HFFc6 (cell line): ENCODE measurements at places on chromosomes 1 and 21. TPM values are rescaled to one million over a fixed set of nuclear protein-coding genes. Genes with fewer than 3 reads are reported as not detected.
A peak's percentile ranks its signal among the peaks of the same experiment; 100 is the strongest.

GSTM3 gene
- 43.3 to 56.6 TPM (median 45.8 TPM) in 3 replicates for total RNA-seq

MAEL gene
- total RNA-seq, result not detected in 3 replicates

- no peaks in the 10 kb centered on the region for H3K36me3 ChIP-seq
- no peaks in the 10 kb centered on the region for H3K4me1 ChIP-seq
- DNase-seq, result no peak
- H3K27me3 ChIP-seq, result peaks cover 52% of the 10 kb centered on the region
- no peak overlapping the region for H3K27ac ChIP-seq
- no peak overlapping the region for H3K4me3 ChIP-seq
These were observed 36.6 kb downstream of the FOXO6 start for GRCh38 chr1:41397753-41398330.

CADM3 gene
- total RNA-seq, result 0.55 TPM in 1 of 3 replicates, not detected in the others

RNASEL gene
- 4.1 and 4.6 TPM in 2 replicates for total RNA-seq

GRCh38 chr1:10539411-10540043 lies 64.8 kb downstream of the PEX14 start:
- H3K4me3 ChIP-seq, result no peak overlapping the region
- peaks cover 1% of the 10 kb centered on the region for H3K27me3 ChIP-seq
- H3K4me1 ChIP-seq, result peaks cover 13% of the 10 kb centered on the region
- H3K36me3 ChIP-seq, result peaks cover 34% of the 10 kb centered on the region
- peak; percentile 18 for DNase-seq
- peak overlapping the region; percentile 22; the same call in 1 of the 2 replicates for H3K27ac ChIP-seq

DNA sequence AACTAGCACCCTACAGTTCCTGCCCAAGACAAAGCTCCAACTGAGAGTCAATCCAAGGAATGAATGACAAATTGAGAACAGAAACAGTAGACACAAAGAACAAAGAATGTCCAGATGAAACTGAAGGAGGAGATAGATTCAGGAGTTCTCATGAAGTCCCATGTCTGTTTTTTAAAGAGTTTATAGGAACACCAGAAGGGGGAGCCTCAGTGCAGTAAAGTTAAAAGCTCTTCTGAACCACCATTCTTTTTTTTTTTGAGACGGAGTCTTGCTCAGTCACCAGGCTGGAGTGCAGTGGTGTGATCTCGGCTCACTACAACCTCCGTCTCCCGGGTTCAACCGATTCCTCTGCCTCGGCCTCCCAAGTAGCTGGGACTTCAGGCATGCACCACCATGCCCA lies 323.6 kb downstream of the MRPL39 start:
- H3K4me1 ChIP-seq, result peaks cover 27% of the 10 kb centered on the region
- H3K27ac ChIP-seq, result no peak overlapping the region; the same call in 1 of the 2 replicates
- peak; percentile 39 for DNase-seq
- H3K36me3 ChIP-seq, result no peaks in the 10 kb centered on the region

GRCh38 chr1:221328371-221328770 lies 413.5 kb downstream of the DUSP10 start:
- no peak overlapping the region for H3K4me3 ChIP-seq
- no peak for DNase-seq
- H3K27me3 ChIP-seq, result peaks cover 3% of the 10 kb centered on the region; the same call in 1 of the 2 replicates

GRCh38 chr1:66576645-66577044 lies 42.7 kb downstream of the SGIP1 start:
- peaks cover 16% of the 10 kb centered on the region for H3K36me3 ChIP-seq
- H3K4me1 ChIP-seq, result peaks cover 74% of the 10 kb centered on the region
- peak; percentile 33 for DNase-seq
- peak overlapping the region; percentile 73 for H3K27ac ChIP-seq
- H3K4me3 ChIP-seq, result peak overlapping the region; percentile 33
